Cerebellar cortex (tissue), 1 donor: ENCODE measurements at places on chromosomes 12 and 14.

GRCh38 chr12:63889721-63890509 lies 45.4 kb downstream of the SRGAP1 start:
- no peak for DNase-seq

GRCh38 chr12:59067083-59067482 lies 146.8 kb upstream of the LRIG3 start:
- no peak for DNase-seq

DNA sequence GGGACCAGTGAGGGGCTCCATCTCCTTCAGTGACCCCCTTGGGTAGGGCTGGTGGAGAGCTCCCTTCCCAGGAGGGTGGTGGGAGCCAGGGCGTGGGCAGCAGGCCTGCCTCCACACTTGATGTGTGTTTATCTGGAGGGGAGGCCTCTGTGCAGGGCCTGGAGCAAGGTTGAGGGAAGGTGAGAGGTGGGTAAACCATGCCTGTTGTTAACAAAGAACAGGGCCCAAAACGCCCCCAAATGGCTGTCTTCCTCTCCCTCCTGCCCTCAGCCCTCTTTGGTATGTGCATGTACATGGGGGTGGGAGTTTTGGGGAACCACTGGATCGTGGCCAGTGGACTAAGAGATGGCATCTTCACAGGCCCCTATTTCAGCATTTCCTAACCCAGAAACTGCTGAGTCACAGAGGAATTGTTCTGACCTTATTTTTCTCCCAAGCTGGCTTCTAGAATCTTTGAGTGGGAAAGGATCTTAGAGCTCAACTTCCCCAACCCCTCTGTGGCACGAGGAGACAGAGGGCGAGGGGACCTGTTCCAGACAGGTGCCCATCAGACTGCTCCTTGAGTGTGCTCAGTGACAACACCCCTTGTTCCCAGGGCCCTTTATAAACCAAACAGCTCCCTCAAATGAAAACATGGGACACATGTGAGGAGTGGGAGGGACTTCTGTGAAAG lies 3.6 kb downstream of the SLC48A1 start:
- DNase-seq, result no peak

GRCh38 chr12:54940727-54941315 lies 43.7 kb downstream of the TESPA1 start:
- no peak for DNase-seq

- no peak for DNase-seq
These were observed 26.9 kb upstream of the ANKLE2 start for GRCh38 chr12:132788375-132789098.

GRCh38 chr14:92978229-92979021 lies 55.5 kb downstream of the CHGA start:
- DNase-seq, result no peak
